ENCODE measurements at places on chromosomes 16 and 17.

- no peak overlapping the region for H3K4me3 ChIP-seq
- no peaks in the 10 kb centered on the region for H3K27me3 ChIP-seq
- peaks cover 43% of the 10 kb centered on the region for H3K4me1 ChIP-seq
- no peaks in the 10 kb centered on the region for H3K36me3 ChIP-seq
- no peak overlapping the region for H3K27ac ChIP-seq
Observed at GRCh38 chr16:15972046-15972868, 22.8 kb downstream of the ABCC1 start.

- H3K4me3 ChIP-seq, result no peak overlapping the region
- no peaks in the 10 kb centered on the region for H3K36me3 ChIP-seq
- no peaks in the 10 kb centered on the region for H3K27me3 ChIP-seq
- peak overlapping the region; percentile 95 for H3K27ac ChIP-seq
- H3K4me1 ChIP-seq, result peaks cover 68% of the 10 kb centered on the region
Observed at GRCh38 chr17:17737961-17738894, 57.0 kb downstream of the RAI1 start.

DNA sequence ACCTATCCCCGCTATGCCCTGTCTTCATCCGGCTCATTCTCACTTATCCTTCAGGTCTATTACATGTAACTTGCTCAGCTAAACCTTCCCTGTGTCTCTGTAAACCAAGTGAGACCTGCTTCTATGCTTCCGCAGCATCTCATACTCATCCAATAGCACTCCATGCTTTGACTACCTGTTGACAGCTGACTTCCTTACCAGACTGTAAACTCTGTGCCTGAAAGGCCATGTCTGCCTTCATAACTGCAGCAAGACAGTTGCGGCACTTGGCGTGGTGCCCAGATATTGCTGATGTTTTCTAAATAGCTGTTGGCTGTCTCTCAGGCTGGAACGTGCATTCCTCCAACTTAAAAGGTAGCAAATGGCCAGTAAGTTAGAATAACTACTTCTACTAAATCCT lies 1.8 kb upstream of the OR1E1 start:
- H3K36me3 ChIP-seq, result no peaks in the 10 kb centered on the region
- no peak for DNase-seq
- H3K27ac ChIP-seq, result no peak overlapping the region
- no peaks in the 10 kb centered on the region for H3K27me3 ChIP-seq

DNA sequence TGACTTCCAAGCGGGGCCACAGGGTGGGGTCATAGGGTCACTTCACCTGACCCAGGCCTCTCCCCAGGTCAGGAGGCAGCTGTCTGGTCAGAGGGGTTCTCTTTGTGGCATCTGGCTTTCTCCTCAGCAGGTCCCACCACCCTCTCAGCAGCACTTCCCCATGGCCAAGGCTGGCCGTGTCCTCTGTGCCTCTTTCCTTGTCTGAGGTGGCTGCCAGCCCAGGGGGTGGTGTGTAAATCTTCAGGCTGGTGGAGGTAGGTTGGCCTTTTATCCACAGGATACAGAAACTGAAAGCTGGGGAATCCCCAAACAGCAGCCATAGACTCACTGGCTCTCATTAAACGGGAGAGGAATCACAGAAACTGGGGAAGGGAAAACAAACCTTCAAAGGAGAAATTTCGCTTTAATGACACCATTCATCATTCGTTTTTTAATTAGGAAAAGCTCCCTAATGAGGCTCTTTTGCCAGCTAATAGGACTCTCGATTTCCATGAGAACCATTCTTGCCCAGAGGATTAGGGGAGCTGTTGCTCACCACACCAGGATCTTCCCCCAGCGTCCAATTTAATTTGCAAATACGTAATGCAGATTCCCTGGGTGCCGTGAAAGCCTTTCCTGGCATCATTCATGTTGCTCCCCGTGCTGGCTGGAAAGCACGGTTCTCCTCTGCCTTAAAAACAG lies 18.0 kb downstream of the C17orf75 start:
- H3K4me1 ChIP-seq, result peaks cover 9% of the 10 kb centered on the region
- H3K27ac ChIP-seq, result no peak overlapping the region
- DNase-seq, result no peak

DNA sequence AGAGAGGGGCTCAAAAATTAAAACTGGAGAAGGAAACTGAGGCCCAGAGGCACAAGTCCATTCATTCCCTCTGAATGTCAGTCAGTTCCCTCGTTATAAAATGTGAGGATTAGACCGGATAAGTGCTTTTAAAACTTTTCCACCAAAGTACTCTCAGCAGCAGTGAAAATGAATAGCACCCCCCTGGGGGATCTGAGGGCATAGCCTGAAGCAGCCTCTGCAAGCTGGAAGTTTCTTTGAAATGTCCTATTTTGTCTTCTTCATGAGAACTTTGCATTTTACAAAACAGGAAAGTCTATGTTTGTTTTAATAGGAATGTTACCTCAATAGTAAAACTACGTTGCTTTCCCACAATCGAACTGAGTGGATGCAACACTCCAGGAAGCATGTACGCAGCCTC lies 273.0 kb downstream of the CEP112 start:
- H3K4me1 ChIP-seq, result no peaks in the 10 kb centered on the region
- H3K27me3 ChIP-seq, result no peaks in the 10 kb centered on the region
- DNase-seq, result no peak
- no peak overlapping the region for H3K27ac ChIP-seq
- H3K4me3 ChIP-seq, result no peak overlapping the region

GRCh38 chr17:72890711-72891110 lies 201.8 kb downstream of the SLC39A11 start:
- DNase-seq, result no peak
- H3K4me1 ChIP-seq, result no peaks in the 10 kb centered on the region
- H3K36me3 ChIP-seq, result no peaks in the 10 kb centered on the region
- no peaks in the 10 kb centered on the region for H3K27me3 ChIP-seq
- H3K27ac ChIP-seq, result no peak overlapping the region

DNA sequence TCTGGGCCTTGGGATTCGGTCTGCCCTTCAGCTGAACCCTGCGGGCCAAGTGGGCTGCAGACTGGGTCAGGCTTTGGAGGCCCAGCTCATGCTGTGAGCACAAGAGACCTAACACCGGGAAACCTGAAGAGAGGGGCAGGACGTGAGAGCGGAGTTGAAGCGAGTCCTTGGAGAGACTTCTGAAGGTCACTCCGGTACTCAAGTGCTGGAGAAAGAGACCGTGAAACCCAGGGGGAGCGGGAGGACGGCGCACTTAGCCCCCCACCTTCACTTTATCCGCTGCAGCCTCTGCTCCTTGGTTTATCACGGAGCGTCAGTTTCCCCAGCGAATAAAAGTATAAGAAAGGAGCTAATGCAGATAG lies 361 bp downstream of the UQCRC2 start:
- peak overlapping the region; percentile 80 for H3K27ac ChIP-seq
- peak overlapping the region; percentile 86 for H3K4me3 ChIP-seq
- peaks cover 48% of the 10 kb centered on the region for H3K4me1 ChIP-seq

DNA sequence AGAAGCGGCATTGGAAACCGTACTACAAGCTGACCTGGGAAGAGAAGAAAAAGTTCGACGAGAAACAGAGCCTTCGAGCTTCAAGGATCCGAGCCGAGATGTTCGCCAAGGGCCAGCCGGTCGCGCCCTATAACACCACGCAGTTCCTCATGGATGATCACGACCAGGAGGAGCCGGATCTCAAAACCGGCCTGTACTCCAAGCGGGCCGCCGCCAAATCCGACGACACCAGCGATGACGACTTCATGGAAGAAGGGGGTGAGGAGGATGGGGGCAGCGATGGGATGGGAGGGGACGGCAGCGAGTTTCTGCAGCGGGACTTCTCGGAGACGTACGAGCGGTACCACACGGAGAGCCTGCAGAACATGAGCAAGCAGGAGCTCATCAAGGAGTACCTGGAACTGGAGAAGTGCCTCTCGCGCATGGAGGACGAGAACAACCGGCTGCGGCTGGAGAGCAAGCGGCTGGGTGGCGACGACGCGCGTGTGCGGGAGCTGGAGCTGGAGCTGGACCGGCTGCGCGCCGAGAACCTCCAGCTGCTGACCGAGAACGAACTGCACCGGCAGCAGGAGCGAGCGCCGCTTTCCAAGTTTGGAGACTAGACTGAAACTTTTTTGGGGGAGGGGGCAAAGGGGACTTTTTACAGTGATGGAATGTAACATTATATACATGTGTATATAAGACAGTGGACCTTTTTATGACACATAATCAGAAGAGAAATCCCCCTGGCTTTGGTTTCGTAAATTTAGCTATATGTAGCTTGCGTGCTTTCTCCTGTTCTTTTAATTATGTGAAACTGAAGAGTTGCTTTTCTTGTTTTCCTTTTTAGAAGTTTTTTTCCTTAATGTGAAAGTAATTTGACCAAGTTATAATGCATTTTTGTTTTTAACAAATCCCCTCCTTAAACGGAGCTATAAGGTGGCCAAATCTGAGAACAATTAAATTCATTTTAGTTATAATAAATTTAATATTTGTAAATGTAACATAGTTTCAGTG lies 1.7 kb downstream of the HEXIM1 start:
- H3K36me3 ChIP-seq, result no peaks in the 10 kb centered on the region
- no peaks in the 10 kb centered on the region for H3K27me3 ChIP-seq
- no peak for DNase-seq
- peaks cover 56% of the 10 kb centered on the region for H3K4me1 ChIP-seq
- peak overlapping the region; percentile 68 for H3K4me3 ChIP-seq

- H3K27ac ChIP-seq, result no peak overlapping the region
- no peaks in the 10 kb centered on the region for H3K36me3 ChIP-seq
- H3K4me3 ChIP-seq, result no peak overlapping the region
- no peak for DNase-seq
- no peaks in the 10 kb centered on the region for H3K4me1 ChIP-seq
Observed at GRCh38 chr17:281365-281999, 71.1 kb downstream of the RPH3AL start.

GRCh38 chr16:81276323-81276722 lies 37.8 kb downstream of the BCO1 start:
- H3K27ac ChIP-seq, result no peak overlapping the region
- no peak overlapping the region for H3K4me3 ChIP-seq
- H3K36me3 ChIP-seq, result no peaks in the 10 kb centered on the region

DNA sequence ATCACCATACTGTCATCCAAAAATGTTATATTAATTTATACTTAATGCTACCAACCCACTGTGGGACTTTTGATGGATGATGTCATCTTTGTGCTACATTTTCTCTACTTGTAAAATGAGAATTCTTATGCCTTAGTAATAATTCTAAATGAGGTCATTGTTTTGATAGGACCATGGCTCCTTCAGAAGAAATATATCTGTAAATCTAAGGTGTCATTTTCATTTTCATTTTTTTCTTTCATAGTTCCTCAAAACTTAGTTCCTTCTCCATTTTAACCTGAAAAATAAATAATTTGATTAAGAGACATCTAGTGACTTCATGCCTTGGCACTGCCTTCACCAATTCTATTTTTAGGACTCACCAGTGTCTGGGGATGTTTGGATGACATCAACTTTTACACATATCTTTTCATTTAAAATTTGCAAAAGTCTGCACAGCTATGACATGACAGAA lies 48.7 kb downstream of the GPRC5B start:
- DNase-seq, result no peak
- H3K4me1 ChIP-seq, result peaks cover 6% of the 10 kb centered on the region
- H3K36me3 ChIP-seq, result no peaks in the 10 kb centered on the region
- no peak overlapping the region for H3K27ac ChIP-seq
- no peaks in the 10 kb centered on the region for H3K27me3 ChIP-seq

- no peaks in the 10 kb centered on the region for H3K36me3 ChIP-seq
- no peak overlapping the region for H3K27ac ChIP-seq
- no peak overlapping the region for H3K4me3 ChIP-seq
- DNase-seq, result no peak
Observed at GRCh38 chr16:51061328-51061727, 89.7 kb downstream of the SALL1 start.

GRCh38 chr17:6913608-6914443 lies 82.0 kb upstream of the ALOX12 start:
- H3K4me1 ChIP-seq, result peaks cover 9% of the 10 kb centered on the region
- DNase-seq, result no peak
- no peaks in the 10 kb centered on the region for H3K27me3 ChIP-seq
- H3K36me3 ChIP-seq, result no peaks in the 10 kb centered on the region
- no peak overlapping the region for H3K27ac ChIP-seq

DNA sequence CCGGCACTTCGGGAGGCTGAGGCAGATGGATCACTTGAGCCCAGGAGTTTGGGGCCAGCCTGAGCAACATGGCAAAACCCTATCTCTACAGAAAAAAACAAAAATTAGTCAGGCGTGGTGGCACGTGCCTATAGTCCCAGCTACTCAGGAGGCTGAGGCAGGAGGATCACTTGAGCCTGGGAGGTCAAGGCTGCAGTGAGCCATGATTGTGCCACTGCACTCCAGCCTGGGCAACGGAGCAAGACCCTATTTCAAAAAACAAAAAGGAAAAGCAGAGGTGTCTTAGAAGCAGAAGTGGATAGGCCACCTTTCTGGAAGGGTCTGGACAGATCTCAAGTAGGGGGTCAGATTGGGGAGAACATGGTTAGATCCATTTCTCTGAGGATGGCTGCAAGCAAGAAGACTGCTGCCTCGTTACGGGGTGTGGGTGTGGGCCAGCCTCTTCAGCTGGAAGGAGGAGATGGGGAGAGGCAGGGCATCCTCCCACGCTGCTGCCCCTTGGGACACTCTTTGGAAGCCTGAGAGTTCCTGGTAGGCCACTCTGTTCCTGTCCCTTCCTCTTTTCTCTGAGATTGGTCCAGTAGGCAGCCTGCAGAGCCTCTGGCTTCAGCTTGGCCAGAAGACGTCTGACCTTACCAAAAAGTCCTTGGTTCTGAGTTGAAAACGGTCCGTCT lies 208.0 kb downstream of the MSI2 start:
- no peaks in the 10 kb centered on the region for H3K27me3 ChIP-seq
- no peak for DNase-seq
- no peak overlapping the region for H3K4me3 ChIP-seq
- no peak overlapping the region for H3K27ac ChIP-seq
- H3K4me1 ChIP-seq, result peaks cover 4% of the 10 kb centered on the region
- no peaks in the 10 kb centered on the region for H3K36me3 ChIP-seq

GRCh38 chr17:76011951-76012350 lies 11.3 kb downstream of the CDK3 start:
- no peak overlapping the region for H3K27ac ChIP-seq
- no peak for DNase-seq
- no peaks in the 10 kb centered on the region for H3K36me3 ChIP-seq
- no peak overlapping the region for H3K4me3 ChIP-seq

GRCh38 chr16:588639-588888 lies 1.3 kb upstream of the RAB40C start:
- no peaks in the 10 kb centered on the region for H3K27me3 ChIP-seq
- no peak for DNase-seq
- H3K36me3 ChIP-seq, result no peaks in the 10 kb centered on the region
- peak overlapping the region; percentile 79 for H3K4me3 ChIP-seq

GRCh38 chr16:48684148-48684547 lies 74.2 kb upstream of the N4BP1 start:
- H3K27ac ChIP-seq, result no peak overlapping the region
- H3K36me3 ChIP-seq, result no peaks in the 10 kb centered on the region
- H3K4me1 ChIP-seq, result no peaks in the 10 kb centered on the region
- no peak overlapping the region for H3K4me3 ChIP-seq
